ENCODE measurements at places on chromosomes 16 and 17. TPM values are rescaled to one million over a fixed set of nuclear protein-coding genes. Genes with fewer than 3 reads are reported as not detected.

- H3K36me3 ChIP-seq = no peaks in the 10 kb centered on the region
- H3K27me3 ChIP-seq = no peaks in the 10 kb centered on the region
- no peak overlapping the region for H3K27ac ChIP-seq
- H3K4me3 ChIP-seq = no peak overlapping the region
- H3K4me1 ChIP-seq = no peaks in the 10 kb centered on the region
- DNase-seq = no peak
Observed at GRCh38 chr17:60959696-60960095, 282.0 kb downstream of the BCAS3 start.

TAC4 gene
- total RNA-seq = not detected

- no peak overlapping the region for H3K27ac ChIP-seq
- no peak overlapping the region for H3K4me3 ChIP-seq
- DNase-seq = peak; percentile 81
- H3K27me3 ChIP-seq = no peaks in the 10 kb centered on the region
- H3K4me1 ChIP-seq = peaks cover 5% of the 10 kb centered on the region
Observed at GRCh38 chr16:88318521-88318920, 64.2 kb upstream of the ZNF469 start.

RPL13 gene
- 2,440 TPM for total RNA-seq

- no peaks in the 10 kb centered on the region for H3K27me3 ChIP-seq
- H3K4me1 ChIP-seq = no peaks in the 10 kb centered on the region
- no peak for DNase-seq
- H3K27ac ChIP-seq = no peak overlapping the region
- H3K36me3 ChIP-seq = no peaks in the 10 kb centered on the region
- no peak overlapping the region for H3K4me3 ChIP-seq
Observed at GRCh38 chr16:62596125-62596524, 559.9 kb upstream of the CDH8 start.

DNA sequence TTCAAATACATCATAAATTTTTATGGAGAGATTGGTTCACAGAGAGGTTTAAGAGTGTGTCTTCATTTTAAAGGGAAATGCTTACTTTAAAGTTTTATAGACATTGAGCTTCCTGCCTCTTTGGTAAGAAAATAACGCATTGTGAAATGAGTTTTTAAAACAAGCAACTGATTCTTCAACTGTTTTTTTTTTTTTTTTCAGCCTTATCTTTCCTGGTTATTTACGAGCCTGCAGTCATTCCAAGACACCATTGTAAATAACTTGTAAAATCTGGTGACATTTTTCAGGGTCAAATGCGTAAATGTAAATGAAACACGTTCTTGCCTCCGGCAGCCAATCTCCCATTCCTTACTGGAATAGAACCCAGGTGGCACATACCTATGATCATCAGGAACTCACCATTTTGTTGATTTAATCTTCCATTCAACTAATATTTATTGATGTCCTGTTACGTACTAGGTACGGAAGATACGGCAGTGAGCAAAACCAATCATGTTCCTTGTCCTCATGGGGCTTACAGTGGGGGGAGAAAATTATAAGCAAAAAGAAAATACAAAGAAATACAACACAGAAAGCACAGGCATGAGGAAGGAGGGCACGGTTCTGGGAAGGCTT lies 33.2 kb upstream of the CDYL2 start:
- no peak overlapping the region for H3K27ac ChIP-seq
- DNase-seq = no peak
- H3K4me1 ChIP-seq = no peaks in the 10 kb centered on the region
- no peak overlapping the region for H3K4me3 ChIP-seq
- no peaks in the 10 kb centered on the region for H3K36me3 ChIP-seq

DNA sequence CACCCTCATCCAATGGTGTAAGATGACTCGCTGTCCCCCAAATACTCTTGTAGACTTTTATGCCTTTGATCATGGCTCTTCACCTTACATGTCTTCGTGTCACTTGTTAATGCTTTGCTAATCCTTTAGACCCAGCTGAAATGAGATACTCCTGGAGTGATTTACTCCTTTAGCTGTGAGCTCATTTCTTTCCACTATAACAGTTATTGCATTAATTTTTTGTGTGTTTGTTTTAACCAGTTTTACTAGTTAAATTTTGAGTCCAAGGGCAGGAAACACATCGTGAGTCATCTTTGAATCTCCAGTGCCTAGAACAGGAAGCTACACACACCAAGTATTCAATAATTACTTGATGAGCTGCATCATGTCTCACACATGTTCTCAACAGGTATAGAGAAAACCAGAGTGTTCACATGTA lies 6.5 kb upstream of the CTCF start:
- no peaks in the 10 kb centered on the region for H3K27me3 ChIP-seq
- peak; percentile 62 for DNase-seq
- H3K4me3 ChIP-seq = no peak overlapping the region

GRCh38 chr17:6274310-6274709 lies 160.6 kb downstream of the AIPL1 start:
- H3K4me1 ChIP-seq = no peaks in the 10 kb centered on the region
- H3K36me3 ChIP-seq = no peaks in the 10 kb centered on the region
- no peaks in the 10 kb centered on the region for H3K27me3 ChIP-seq
- no peak overlapping the region for H3K4me3 ChIP-seq
- DNase-seq = no peak

DNA sequence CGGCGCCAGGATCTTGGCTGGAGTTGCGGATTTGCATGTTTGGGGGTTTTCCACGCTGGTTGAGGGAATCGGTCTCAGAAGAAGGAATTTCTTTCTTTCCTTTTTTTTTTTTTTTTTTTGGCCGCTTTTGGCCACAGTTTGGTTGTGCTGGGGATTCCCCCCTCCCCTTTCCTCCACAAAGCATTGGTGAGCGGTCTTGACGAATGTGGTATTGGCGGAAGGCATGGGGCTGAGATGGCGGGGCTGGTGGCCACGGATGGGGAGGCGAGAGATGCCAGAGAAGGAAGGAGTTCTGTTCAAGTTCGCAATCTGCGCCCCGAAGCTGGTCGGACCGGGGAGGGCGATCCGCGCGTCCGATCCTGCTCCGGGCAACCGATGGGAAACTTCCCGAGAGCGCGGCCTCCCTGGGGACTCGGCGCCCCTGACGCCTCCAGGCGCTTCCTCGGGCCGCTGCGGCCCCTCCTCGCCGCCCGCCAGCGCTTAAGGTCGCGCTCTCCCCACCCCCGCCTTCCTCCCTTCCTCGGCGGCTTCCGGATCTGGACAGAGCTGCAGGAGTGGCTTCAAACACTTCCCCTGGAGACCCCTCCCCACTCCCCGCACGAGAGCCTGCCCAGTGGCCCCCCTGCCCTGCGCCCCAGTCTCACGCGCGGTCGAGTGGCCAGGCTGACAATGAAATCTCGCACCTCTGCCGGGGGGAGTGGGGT lies 43.2 kb downstream of the RAI1 start:
- peaks cover 10% of the 10 kb centered on the region for H3K4me1 ChIP-seq
- no peaks in the 10 kb centered on the region for H3K36me3 ChIP-seq
- peak overlapping the region; percentile 75 for H3K4me3 ChIP-seq
- peak overlapping the region; percentile 11 for H3K27ac ChIP-seq
- no peaks in the 10 kb centered on the region for H3K27me3 ChIP-seq

SLC6A4 gene
- 0.36 TPM for total RNA-seq

- DNase-seq = no peak
- H3K4me1 ChIP-seq = peaks cover 28% of the 10 kb centered on the region
- no peaks in the 10 kb centered on the region for H3K36me3 ChIP-seq
- no peak overlapping the region for H3K4me3 ChIP-seq
- H3K27me3 ChIP-seq = no peaks in the 10 kb centered on the region
- peak overlapping the region; percentile 91 for H3K27ac ChIP-seq
Observed at GRCh38 chr16:25051406-25052150, 36.4 kb upstream of the ARHGAP17 start.

GRCh38 chr16:78743556-78743955 lies 644.1 kb downstream of the WWOX start:
- H3K4me3 ChIP-seq = no peak overlapping the region
- no peaks in the 10 kb centered on the region for H3K4me1 ChIP-seq
- DNase-seq = no peak
- no peaks in the 10 kb centered on the region for H3K27me3 ChIP-seq

DNA sequence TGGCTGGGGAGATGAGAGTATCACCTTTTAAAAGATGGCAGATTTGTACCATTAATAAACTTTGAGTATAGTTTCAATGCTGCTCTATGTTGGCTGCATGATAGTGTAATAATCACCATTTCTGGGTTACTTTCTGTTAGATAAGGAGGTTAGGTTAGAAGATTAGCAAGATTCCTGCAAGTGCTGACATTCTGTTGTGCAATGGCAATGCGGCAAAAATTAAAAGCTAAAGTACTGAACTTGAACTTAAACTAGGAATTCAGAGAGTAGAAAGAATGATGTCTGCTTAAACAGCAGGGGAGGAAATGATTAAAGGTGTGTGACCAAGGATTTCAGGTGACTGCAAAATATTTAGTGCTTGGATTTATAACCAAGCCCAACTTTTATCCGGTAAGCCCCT lies 399.8 kb upstream of the MON1B start:
- H3K36me3 ChIP-seq = no peaks in the 10 kb centered on the region
- H3K27me3 ChIP-seq = no peaks in the 10 kb centered on the region
- no peak overlapping the region for H3K27ac ChIP-seq
- no peak overlapping the region for H3K4me3 ChIP-seq
- H3K4me1 ChIP-seq = no peaks in the 10 kb centered on the region

DNA sequence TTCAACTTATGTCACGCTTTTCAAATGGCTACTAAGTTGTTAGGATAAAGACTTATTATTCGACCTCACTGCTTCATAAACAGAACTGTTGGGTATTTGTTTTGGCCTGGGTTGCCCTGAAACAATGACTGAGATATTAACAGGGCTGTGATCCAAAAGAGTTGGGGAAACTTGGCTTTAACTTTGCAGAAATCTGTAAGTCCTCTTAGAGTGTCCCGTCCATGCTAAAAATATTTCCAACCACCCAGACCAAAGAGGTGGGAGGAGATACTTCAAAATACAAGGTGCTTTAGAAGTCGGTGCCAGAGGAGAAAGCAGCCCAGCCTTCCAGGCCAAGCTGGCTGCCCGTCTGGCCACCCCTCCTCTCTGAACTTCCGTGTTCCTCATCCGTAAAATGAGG lies 16.1 kb upstream of the SPATA32 start:
- H3K27ac ChIP-seq = peak overlapping the region; percentile 33
- no peak overlapping the region for H3K4me3 ChIP-seq
- peaks cover 56% of the 10 kb centered on the region for H3K36me3 ChIP-seq
- peak; percentile 83 for DNase-seq

DNA sequence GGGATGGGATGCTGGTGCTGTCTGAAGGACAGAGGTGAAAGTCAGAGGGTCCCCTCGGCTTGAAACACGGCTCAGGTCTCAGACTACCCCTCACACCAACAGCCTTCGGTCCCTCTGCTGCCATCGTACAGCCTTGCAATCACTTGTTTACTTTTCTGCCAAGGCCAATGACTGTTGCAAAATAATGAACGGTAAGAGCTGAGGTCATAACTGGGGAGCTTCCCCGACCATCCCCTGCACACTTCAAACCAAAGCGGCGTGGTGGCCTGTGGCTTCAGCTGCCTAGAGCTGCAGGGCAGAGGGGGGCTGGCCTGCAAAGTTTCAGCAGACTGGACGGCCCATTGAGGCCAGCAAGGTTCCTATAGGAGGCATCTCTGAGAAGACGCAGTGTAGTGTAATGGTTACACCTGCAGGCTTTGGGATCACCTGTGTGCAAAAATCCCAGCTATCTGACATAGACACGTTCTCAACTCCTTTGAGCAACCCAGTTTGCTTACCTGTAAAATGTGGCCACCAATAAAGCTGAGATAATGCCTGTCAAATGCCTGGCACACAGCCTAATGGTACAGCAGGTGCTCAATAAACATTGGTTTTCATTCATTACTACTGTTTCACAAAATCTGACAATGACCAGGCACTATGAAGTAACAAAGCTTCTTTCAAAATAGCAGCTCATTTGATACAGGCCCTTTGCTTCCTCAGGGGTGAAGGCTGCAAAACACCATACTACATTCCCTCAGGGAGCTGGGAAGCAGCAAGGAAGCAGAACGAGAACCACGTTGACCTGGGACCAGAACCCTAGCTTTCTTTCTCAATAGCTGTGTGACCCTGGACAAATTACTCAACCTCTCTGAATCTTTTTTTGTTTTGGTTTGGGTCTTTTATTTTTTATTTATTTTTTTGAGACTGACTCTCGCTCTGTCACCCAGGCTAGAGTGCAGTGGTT lies 5.0 kb downstream of the PAM16 start:
- peaks cover 16% of the 10 kb centered on the region for H3K4me1 ChIP-seq
- H3K27me3 ChIP-seq = no peaks in the 10 kb centered on the region
- DNase-seq = no peak
- no peak overlapping the region for H3K4me3 ChIP-seq

DNA sequence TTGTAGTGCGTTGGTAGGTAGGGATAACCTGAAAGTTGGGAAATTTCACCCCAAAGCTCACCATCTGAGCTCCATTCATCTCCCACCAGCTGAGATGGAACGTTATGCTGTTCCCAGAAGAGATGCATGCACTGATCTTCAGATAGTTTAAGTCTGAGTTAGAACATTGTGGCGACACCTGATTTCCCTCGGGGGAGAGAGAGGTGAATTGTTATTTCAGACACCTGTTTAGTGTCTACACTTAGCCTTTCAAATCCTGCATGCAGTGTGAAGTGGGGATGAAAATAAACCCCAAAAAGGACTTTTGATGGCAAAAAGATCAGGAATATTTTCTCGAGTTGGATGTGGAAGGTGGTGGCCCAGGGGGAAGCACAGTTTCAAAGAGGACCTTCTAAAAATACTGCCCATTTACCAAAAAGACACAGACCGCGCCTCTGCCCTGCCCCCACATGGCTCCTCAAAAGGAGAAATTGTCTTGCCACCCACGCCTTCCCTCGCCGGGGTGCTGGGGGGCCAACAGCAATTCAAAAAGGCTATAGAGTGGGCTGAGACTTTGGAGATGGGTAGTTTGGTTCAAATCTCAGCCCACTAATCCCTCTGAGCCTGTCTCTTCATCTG lies 11.4 kb downstream of the CIITA start:
- H3K4me3 ChIP-seq = no peak overlapping the region
- H3K27me3 ChIP-seq = peaks cover 10% of the 10 kb centered on the region
- H3K4me1 ChIP-seq = no peaks in the 10 kb centered on the region
- H3K27ac ChIP-seq = no peak overlapping the region
- no peak for DNase-seq

DNA sequence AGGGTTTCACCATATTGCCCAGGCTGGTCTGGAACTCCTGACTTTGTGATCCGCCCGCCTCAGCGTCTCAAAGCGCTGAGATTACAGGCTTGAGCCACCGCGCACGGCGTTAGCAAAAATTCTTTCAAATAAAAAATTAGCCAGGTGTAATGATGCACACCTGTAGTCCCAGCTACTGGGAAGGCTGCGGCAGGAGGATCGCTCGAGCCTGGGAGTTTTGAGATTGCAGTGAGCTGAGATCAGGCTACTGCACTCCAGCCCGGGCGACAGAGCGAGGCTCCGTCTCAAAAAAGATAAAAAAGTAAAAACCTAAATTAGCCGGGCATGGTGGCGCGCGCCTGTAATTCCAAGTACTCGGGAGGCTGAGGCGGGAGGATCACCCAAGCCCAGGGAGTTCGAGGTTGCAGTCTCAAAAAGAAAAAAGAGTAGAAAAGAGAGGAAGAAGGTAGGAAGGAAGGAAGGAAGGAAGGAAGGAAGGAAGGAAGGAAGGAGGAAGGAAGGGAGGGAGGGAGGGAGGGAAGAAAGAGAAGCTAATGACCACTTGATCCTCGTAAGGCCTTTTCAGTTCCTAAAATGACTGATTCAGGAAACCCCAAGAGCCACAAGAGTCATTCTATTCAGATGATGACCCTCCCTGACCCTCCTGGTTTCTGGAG lies 59.2 kb downstream of the SRL start:
- no peak for DNase-seq
- H3K36me3 ChIP-seq = no peaks in the 10 kb centered on the region
- H3K4me3 ChIP-seq = peak overlapping the region; percentile 85
- peak overlapping the region; percentile 89 for H3K27ac ChIP-seq

DHRS7C gene
- total RNA-seq = not detected

GRCh38 chr16:65816556-65816955 lies 549.9 kb upstream of the CDH5 start:
- DNase-seq = no peak
- H3K4me1 ChIP-seq = no peaks in the 10 kb centered on the region
- H3K4me3 ChIP-seq = no peak overlapping the region
- no peak overlapping the region for H3K27ac ChIP-seq

TPSD1 gene
- not detected for total RNA-seq
